Nephron progenitor cell (in vitro differentiated cells): ENCODE measurements at places on chromosomes 1 and 21.

DNA sequence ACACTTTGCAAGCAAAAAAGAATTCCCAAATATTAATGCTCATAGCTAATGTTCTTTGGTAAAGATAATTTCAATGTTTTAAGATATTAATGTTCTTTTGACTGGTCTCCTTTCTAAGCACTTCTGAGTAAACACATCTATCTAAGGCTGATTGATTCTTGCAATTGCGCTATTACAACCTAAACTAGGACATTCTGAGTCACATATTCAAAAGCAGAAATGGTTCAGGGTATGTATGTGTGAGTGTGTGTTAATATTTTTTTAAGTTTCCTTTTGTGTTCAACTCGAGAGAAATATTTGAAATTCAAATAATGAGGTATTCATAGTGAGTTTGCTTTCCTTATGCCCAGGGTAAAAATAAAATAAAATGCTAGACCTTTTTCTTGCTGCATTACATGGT, 203.6 kb upstream of the GRIK3 start:
- DNase-seq, result no peak

GRCh38 chr1:86138746-86139145, 17.8 kb downstream of the COL24A1 start:
- no peak for DNase-seq

- peak; percentile 32 for DNase-seq
These were observed 66.5 kb upstream of the LRRN2 start for GRCh38 chr1:204751883-204752687.

- no peak for DNase-seq
These were observed 478 bp downstream of the RIT1 start for GRCh38 chr1:155910621-155911121.

DNA sequence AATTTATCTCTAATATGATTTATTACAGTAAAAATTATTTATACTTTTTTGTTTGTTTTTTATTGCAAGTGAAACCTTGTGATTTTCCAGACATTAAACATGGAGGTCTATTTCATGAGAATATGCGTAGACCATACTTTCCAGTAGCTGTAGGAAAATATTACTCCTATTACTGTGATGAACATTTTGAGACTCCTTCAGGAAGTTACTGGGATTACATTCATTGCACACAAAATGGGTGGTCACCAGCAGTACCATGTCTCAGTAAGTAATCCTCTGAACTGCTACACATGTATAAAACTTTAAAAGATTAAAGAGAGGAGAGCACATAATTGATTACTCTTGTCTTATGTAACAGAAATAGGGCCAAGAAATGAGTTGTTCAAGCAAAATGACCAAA, 4.5 kb downstream of the CFHR3 start:
- DNase-seq, result no peak

DNA sequence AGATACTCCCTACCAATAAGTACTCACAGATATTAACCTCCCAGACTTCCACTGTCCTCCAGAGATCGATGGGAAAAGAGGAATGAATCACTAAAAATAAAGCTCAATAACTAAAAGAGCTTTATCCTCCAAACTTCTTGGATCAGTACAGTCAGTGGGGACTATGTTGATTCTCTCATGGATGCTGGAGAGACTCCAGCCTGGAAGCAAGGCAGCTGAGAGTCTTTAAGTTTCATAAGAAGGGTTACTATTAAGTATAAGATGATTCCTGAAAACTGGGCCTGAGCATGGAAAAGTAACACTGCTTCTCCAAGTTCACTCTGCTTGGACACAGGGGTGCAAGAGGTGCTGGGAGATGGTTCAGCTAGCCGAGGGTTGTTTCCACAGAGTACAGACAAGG, 6.2 kb upstream of the DDR2 start:
- no peak for DNase-seq

DNA sequence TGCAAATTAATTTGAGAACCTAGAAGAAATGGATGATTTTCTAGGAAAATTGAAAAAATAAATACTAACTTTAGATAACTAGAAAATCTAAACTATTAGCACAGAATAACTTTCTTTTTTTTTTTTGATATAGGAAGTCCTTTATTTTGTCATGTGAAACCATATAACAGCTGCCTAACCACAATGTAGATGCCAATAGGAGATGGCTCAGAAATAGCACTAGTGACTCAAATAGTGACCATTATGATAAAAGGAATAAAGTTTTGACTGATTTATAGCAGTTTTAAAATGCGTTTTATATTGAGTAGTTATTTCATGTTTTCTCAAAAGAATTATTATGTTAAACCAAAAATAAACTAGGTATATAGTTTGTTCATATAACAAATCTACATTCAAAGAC, 158.0 kb upstream of the CACYBP start:
- DNase-seq, result no peak

GRCh38 chr1:151326619-151327222, 495 bp downstream of the PI4KB start:
- no peak for DNase-seq

- DNase-seq, result no peak
These were observed 17.4 kb upstream of the SLC6A9 start for GRCh38 chr1:44048532-44049215.

GRCh38 chr1:228410671-228411070, 4.0 kb upstream of the TRIM11 start:
- no peak for DNase-seq

- peak; percentile 86 for DNase-seq
These were observed 78.1 kb downstream of the DHRS3 start for GRCh38 chr1:12539705-12540579.

GRCh38 chr1:239511875-239512274, 125.5 kb downstream of the CHRM3 start:
- DNase-seq, result no peak

GRCh38 chr1:94998114-94998513, 71.2 kb upstream of the CNN3 start:
- no peak for DNase-seq

DNA sequence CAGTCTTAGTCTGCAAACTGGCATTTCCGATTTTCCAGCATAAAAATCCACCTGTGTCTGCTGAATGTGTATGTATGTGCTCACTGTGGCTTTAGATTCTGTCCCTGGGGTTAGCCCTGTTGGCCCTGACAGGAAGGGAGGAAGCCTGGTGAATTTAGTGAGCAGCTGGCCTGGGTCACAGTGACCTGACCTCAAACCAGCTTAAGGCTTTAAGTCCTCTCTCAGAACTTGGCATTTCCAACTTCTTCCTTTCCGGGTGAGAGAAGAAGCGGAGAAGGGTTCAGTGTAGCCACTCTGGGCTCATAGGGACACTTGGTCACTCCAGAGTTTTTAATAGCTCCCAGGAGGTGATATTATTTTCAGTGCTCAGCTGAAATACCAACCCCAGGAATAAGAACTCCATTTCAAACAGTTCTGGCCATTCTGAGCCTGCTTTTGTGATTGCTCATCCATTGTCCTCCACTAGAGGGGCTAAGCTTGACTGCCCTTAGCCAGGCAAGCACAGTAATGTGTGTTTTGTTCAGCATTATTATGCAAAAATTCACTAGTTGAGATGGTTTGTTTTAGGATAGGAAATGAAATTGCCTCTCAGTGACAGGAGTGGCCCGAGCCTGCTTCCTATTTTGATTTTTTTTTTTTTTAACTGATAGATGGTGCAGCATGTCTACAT, 2.5 kb upstream of the OLFML3 start:
- DNase-seq, result peak; percentile 37

GRCh38 chr1:3630914-3631313, 6.1 kb downstream of the TPRG1L start:
- DNase-seq, result no peak

GRCh38 chr1:22889213-22889827, 83.3 kb downstream of the LACTBL1 start:
- DNase-seq, result no peak

DNA sequence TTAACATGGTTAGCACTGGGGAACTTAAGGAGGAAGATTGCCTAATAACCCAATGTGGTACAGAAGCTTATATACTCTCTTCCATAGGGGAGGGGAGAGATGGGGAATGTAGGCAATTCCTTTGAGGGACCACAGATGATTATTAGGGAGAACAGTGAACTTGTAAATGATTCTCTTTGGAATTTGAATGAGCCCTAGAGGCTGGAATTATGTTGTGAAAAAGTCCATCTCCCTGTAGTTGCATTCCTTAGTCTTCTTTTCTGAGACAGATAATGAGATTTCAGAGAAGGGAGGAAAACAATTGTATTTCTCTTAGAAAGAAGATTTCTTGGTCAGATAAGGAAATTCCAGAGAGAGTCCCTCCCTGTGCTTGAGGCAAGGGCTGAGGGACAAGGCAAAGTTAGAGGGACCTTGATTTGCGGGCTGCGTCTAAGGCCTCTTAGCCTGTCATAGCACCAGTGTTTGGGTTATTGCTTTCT, 89.0 kb upstream of the HMCN1 start:
- no peak for DNase-seq

GRCh38 chr1:46556822-46557221, 5.4 kb upstream of the KNCN start:
- DNase-seq, result no peak

DNA sequence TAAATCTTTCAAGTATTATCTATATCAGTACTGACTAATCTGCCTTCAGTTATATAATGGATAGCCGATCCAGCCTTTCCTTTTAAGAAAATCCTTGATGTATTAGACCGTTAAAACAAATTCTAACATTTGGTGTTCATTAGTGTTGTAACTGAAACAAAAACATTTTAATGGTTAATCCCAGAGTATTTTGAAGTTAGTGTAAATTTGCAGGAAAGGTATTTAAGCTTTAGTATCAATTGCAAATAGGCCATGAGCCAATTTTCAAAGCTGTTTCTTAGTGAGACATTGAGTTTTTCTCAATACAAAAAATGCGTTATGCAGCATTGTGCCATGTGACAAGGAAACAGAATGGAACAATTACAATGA, 29.6 kb downstream of the DISP1 start:
- DNase-seq, result no peak

DNA sequence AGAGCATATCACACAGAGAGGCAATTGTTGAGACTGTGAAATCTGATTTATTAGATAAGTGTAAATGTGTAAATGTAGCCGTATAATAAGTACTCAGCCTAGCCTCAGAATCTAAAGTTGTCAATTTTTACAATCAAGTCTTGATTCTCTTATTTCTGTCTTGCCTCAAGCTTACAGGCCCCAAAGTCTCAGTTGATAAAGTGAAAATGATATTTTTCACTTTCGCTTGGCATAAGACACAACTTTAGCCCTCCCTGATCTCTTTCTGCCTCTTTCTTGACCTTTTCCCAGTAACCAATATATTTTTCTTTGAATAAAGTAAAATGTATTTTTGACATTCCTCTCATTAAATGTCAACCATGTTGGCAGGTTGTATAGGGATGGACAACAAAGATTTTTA, 10.7 kb downstream of the CD5L start:
- DNase-seq, result no peak

GRCh38 chr1:231681006-231681405, 54.4 kb downstream of the DISC1 start:
- no peak for DNase-seq

DNA sequence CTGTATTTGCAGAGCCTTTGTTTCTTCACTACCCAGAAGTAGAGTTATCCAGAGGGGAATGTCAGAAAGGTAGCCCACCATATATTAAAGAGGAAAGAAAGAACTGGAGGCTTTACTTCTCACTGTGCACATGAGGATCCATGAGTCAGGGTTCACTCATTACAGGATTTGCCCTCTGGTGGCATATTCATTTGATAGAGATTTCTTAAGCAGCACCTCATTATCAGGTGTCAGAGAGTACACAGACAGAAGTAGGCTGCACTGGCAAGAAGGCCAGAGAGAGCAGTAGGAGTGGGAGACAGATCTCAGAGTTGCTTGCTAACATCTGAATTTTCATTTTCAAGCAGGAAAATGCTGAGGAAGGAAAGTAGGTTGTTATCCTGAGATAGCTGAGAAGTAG, 123.8 kb downstream of the PIK3R3 start:
- DNase-seq, result no peak

- DNase-seq, result no peak
These were observed 12.6 kb upstream of the RGL1 start for GRCh38 chr1:183792300-183792699.

DNA sequence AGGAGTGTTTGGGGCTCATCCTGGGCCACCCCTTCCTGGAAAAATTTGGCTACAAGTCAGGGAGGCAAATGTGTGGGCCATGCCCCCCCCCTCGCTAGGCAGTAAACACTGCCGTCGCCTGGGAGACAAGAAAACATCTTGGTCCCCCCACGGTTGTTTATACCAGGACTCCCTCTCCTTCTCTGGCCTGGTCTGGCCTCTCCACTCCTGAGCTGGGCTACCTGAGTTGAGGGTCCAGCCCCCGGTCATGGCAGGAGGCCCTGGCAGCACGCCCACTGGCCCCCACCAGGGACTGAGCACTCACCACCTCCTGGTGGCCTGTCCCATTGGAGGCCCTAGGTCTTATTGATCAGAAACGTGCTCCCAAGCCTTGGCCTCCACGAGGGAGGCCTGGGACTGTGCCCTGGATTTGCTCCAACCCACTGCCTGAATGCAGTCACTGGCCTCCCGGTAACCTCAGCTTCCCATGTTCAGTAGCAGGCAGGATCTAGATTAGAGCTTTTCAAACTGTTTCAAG, 15.8 kb downstream of the KCNQ4 start:
- no peak for DNase-seq

GRCh38 chr1:68600049-68600661, 103.3 kb upstream of the DEPDC1 start:
- no peak for DNase-seq

GRCh38 chr21:31599563-31599962, 59.9 kb upstream of the SOD1 start:
- DNase-seq, result no peak
